ENCODE measurements at places on chromosomes 11 and 22. TPM values are rescaled to one million over a fixed set of nuclear protein-coding genes. Genes with fewer than 3 reads are reported as not detected.

Gene KDM4E
- not detected for total RNA-seq

Gene LRRC55
- not detected for total RNA-seq

Gene APOC3
- total RNA-seq: not detected

Gene ST3GAL4
- total RNA-seq: 32.8 TPM

Gene OR8D1
- not detected for total RNA-seq

Gene MLC1
- total RNA-seq: 0.15 TPM

Gene IL17RA
- total RNA-seq: 17.7 TPM

Gene ARHGEF17
- 28.8 TPM for total RNA-seq
